Stimulated activated CD8-positive, alpha-beta memory T cell treated with anti-CD3 and anti-CD28 coated beads, Interleukin-4, amount 100 ng/mL, for 1 hour (primary cell): ENCODE measurements at places on chromosomes 1 and 21.

GRCh38 chr21:16741141-16741665 lies 771.6 kb upstream of the CXADR start:
- DNase-seq, result no peak

GRCh38 chr1:226176870-226177269 lies 9.7 kb downstream of the ACBD3 start:
- no peak for DNase-seq

DNA sequence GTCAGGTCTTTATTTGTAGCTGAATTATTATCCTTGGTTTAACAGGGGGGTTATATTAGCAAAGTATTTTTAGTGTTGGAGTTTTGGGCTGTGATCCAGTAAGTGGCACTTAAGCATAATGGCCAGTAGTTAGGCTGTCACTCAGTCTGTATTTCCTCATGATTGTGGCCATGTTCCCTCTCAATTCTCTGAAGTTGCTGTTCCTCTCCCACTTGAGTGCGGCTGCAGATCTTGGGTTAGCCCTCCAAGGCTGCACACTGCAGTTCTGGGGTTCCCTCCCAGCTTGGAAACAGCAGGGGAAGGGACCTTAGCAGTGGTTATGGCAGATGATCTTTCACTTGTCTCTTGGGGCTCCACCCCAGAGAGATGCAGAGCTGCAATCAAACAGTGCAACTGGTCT lies 23.2 kb upstream of the DENND1B start:
- no peak for DNase-seq

DNA sequence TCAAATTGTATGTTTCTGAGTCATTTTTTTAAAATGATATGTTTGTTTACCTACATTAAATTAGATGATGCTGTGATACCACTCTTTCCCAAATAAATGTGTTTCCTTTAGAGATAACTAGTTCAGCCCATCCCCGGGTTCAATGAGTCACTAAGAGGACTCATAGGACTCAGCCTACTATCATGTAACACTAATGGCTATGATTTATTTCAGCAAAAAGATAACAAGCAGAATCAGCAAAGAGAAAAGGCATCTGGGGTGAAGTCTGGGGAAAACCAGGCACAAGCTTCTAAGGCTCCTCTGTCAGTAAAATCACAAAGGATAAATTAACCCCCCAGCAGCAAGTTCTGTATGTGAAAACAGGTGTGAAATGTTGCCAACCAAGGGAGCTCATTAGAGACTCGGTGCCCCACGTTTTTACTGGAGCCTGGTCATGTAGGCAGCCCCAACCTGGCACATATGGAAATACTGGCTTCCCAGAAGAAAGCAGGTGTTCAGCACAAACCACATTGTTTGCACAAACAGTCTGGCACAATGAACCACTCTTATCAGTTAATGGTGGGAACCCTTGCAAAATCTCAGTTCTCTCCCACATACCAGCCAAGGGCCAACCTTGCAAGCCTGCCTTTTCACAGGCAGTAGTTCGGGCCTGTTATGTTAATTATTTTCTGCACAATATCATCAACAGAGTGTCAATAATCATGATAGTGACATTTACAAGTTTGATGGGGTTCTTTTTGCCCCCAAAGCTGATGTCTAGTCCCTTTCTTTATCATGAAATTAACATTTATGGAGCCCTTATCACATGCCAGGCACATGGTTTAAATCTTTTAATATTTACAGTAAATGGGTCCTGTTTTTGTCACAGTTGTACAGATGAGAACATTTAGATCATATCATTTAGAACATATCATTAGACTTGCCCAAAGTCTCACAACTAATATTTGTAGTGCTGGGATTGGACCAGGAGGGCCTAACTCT lies 23.1 kb upstream of the CNN3 start:
- no peak for DNase-seq

DNA sequence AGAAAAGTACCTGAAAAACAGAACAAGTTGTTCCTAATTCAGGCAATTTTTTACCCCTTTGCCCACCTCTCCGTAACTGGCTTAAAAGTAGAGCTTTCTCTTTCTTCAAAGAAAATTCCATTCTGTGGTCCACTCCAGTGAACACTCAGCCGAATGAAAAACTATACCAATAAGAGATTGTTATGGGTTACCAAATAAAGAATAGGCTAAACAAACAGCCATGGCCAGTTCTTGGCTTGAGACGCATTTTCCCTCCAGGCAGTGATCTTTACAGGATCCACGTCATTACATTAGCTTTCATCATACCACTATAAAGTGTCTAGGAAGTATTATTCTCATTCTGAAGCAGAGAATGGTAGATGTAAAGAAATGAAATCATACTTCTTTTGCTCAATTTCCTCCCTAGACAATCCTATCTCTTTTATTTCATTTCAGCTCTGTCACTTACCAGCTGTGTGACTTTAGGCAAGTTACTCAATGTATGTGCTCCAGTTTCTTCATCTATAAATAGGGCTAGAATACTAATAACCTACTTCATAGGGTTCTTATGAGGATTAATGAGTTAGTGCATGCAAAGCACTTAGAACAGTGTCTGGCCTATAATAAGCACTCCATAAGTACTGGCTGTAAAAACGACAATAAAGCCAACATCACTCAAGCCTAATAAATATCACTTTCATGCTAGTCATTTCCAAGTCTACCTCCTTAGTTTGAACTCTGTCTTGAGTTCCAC lies 26.5 kb upstream of the TRIM45 start:
- DNase-seq, result no peak

DNA sequence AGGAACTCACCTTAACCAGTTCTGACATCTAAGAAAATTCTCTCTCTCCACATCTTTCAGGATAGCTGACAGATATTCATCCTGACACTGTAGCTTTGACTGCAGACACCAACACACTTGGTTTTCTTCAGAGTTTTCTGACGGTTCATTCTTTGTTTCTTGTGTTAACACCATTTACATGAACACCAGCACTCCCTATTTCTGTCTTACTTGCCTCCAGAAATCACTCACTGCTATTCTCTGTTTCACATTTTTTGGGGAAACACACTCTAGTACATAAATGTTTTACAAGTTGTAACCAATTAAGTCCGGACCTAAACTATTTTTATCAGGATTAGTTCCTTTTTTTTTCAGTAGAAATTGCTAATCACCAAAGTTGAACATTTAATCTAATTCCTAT lies 15.4 kb downstream of the FLVCR1 start:
- DNase-seq, result no peak

GRCh38 chr1:58780836-58781452 lies 2.9 kb downstream of the JUN start:
- no peak for DNase-seq

GRCh38 chr21:46117586-46118315 lies 19.8 kb downstream of the COL6A2 start:
- no peak for DNase-seq

GRCh38 chr1:203931953-203932352 lies 70.6 kb downstream of the SNRPE start:
- DNase-seq, result no peak

- no peak for DNase-seq
Observed at GRCh38 chr1:8578936-8579335, 238.5 kb downstream of the RERE start.

- no peak for DNase-seq
Observed at GRCh38 chr1:82728206-82728605, 927.5 kb downstream of the ADGRL2 start.

- DNase-seq, result no peak
Observed at GRCh38 chr1:30444850-30445249, 278.5 kb downstream of the MATN1 start.

- DNase-seq, result no peak
Observed at GRCh38 chr1:223248770-223249140, 105.7 kb upstream of the TLR5 start.

DNA sequence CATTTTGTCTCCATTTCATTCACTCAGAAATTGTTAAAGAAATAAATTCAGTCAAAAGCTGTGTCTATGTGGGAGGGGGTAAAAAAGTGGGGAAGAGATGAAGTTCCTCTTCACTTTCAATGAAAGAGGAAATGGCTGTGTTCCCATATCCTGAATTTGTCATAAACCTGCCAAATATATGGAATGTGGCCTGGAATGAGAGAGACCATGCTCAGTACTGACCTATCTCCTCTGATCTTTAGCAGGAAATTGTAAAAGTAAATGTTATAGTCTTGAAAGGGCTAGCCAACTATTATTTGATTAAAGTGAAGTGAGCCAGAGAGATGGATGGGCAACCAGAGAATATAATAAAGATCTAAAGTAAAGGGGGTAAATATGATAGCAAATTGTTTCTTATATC lies 130.3 kb upstream of the C21orf91 start:
- no peak for DNase-seq

DNA sequence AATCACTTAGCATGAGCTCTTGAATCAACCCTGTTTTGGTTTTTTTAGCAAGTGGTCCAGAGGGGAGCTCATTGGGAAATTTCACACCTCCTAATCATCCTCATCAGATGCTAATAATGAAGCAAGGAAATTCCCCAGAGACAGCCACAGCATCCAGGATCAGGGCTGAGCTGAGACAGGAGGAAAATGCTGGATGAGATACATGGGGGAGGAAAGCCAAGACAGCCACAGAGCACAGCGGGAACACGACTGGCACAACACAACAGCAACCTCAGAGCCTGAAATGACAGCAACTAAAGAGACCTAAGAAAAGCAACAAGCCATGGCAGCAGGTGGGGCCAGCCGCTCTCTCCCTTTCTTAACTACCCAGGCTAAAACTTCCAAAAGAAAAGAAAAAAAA lies 70.4 kb downstream of the UBR4 start:
- DNase-seq, result no peak

DNA sequence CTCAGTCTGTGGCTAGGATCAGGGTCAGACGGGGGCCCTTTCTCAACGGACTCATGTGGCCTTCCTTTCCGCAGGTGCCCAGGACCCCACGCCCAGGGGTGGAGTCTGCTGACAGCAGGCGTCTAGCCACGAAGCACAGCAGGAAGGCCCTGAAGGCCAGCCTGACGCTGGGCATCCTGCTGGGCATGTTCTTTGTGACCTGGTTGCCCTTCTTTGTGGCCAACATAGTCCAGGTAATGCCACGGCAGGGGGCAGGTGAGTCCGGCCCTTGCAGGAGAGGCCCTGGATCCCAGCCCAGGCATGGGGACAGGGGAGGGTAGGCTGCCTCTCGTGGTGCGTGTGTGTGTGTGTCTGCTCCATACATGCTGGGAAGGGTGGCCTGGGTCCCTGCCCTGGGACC lies 13.8 kb downstream of the HTR6 start:
- no peak for DNase-seq

DNA sequence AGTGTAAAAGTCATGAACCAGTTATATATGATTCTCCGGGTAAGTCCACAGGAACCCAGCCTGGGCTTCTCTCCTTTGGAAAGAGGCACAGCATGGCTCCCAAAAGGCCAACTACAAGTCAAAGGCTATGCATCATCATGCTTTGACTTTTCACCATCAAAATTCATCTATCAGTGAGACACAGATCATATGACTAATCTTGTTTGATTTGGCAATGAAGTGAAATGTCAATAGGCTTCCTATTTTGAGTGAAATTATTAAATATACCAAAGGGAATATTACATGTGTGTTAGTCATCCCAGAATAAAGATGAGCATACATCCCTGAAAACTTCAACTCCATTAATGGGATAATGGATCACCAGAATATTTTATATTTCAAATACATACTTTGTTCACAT lies 83.5 kb upstream of the ADGRL2 start:
- DNase-seq, result no peak

GRCh38 chr1:98103617-98104285 lies 182.9 kb upstream of the DPYD start:
- no peak for DNase-seq

DNA sequence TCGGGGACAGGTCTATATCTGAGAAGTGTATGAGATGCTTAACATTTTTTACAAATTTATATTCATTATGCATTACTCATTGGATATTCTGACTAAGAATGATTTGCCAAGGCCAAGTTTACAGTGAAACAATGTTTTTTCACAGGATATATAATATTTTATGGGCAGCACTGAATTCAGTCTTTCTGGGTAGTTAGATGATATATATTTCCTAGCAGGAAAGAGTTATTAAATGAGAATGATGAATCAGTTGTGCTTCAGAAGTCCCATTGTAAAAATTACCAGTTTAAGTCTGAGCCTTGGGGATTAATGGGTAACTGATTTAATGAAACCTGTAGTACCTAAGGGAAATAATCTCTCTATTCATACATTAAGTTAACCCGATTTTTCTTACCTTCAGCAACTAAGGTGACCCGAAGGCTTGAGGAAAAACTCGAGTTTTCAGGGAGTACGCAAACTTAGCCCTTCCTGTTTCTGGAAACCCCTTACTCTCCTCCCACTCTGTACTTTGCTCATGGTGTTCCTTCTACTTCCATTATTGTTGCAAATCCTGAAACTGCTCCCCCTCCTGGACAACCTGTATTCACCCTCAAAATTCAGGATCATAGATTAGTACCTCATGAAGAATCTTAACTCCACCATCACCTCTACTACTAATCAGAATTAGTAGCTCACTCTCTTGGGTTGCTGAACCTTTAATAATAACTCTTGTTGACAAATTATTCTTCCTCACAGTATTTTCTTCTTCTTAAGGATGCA lies 135.1 kb downstream of the AK5 start:
- no peak for DNase-seq

- DNase-seq, result no peak
Observed at GRCh38 chr1:150554086-150554452, 4.9 kb downstream of the ADAMTSL4 start.

- no peak for DNase-seq
Observed at GRCh38 chr1:175841738-175842187, 98.4 kb upstream of the TNR start.

DNA sequence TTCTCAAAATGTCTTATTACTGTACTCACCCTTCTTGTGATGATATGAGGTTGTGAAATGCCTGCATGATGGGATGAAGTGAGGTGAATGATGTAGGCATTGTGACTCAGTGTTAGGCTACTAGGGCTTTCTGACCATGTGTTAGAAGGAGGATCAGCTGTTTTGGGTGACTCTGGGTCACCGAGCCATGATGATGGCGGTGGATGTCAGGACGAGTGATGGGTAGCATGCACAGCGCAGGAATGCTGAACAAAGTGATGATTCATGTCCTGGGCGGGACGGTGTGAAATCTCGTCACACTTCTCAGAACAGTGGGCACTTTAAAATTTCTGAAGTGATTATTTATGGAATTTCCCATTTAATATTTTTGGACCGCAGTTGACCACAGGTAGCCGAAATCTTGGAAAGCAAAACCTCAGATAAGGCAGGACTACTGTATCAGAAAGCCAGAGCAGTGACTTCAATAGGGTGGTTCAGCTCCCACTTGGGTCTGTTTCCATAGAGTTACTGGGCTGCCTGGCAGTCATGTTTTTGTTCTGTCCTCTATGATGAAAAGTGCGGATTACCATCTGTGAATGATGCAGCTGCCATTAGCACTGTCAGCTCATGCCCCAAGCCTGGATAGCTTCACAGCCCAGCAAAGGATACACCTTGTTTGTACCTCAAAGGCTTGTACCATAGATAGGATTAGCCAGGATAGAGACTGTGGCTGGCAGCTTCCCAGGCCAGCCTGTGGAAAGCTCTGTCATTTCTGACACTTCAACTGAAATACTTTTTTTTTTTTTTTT lies 26.6 kb downstream of the IL6R start:
- no peak for DNase-seq

DNA sequence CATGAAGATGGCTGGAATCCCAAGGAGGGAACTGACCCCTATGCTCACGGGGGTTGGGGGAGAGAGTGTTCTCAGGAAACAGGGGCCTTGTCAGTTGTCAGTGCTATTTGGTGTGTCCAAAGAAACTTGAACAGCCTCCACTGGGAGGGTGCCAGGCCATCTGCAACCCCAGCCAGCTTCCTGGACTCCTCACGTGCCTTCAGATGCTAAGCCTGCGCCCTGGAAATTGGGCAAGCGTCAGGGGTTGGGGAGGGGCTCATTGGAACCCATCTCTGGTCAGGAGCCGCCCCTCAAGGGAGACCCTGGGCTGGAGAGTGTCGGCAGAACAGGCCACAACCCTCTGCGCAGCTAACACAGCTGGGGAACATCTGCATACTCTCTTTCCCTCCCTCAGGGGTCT lies 13.1 kb upstream of the LHX4 start:
- DNase-seq, result no peak
